ENCODE measurements at places on chromosomes 13 and 19. TPM values are rescaled to one million over a fixed set of nuclear protein-coding genes. Genes with fewer than 3 reads are reported as not detected.

The SIGLEC8 gene
- 0.16 TPM for total RNA-seq

The CRX gene
- not detected for total RNA-seq

The CEACAM3 gene
- total RNA-seq, result not detected

The ACER1 gene
- not detected for total RNA-seq

- DNase-seq, result peak; percentile 81
Observed at GRCh38 chr19:575527-576506, 3.4 kb downstream of the BSG start.

- no peak for DNase-seq
Observed at GRCh38 chr13:30338331-30338851, 31.0 kb upstream of the KATNAL1 start.

- DNase-seq, result no peak
Observed at GRCh38 chr19:50173127-50173526, 10.0 kb upstream of the IZUMO2 start.

DNA sequence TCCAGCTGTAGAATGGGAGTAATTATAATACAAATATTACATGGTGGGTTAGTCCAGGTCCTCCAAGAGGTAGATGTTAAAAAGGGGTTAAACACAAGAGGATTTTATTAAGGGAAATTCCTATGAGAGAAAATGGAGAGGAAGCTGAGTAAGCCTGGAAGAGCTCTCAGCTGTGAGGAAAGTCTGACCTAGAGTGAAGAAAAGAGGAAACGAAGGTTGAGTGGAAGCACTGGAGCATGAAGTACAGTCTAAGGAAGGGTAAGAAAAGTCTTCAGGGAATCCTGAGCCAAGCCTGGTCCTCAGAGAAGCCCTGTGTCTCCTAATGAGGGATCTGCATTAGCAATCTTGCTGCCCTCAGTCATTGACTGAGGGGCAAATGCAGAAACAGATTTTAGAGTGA lies 506.2 kb downstream of the GPC5 start:
- no peak for DNase-seq

- DNase-seq, result no peak
Observed at GRCh38 chr13:78659732-78660494, 958 bp upstream of the OBI1 start.

DNA sequence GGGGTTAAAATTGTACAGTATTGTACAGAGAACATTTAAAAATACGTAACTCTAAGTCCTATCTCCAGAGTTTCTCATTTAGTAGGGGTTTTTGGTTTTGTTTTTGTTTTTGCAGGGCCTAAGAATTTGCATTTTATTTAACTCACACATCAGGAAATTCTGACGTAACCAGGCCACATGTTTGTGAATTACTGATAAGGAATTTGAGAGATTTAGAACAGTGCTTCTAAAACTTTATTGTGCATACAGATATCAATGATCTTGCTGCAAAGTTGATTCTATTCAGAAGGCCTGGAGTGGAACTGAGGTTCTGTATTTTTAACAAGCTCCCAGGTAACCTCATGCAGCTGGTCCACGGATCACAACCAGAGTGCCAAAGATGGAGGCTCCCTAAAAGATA lies 49.3 kb downstream of the LIG4 start:
- DNase-seq, result no peak

DNA sequence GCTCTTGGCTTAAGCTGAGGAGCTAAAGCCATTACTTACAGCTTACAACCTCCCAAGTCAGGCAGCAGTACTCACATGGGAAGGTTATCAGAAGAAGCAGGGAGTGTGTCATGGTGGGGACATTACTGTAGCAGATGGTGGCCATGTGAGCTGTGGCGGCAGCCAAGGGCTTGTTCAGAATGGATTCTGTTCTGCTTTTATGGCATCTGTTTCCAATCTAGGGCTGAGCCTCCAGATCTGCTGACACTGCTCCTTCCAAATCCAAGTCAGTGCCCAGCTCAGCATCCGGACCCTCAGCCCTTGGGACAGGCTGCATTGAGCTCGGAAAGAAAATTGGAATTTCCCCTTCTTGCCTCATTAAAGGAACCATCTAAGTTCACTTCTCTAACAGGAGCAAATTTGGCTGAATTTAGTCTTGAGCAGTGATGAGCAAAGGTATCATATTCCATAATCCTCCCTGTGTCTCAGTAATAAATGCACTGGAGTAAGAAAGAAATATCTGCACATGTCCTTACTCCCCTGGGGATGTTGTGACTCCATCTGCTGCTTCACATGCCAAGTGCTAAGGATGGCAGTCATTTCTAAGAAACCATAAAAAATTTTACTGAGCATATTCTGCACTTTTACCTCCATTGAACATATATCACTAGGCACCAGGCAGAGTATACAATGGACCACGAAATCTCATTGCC lies 73.9 kb downstream of the KCTD12 start:
- DNase-seq, result peak; percentile 75

GRCh38 chr19:32817569-32818476 lies 51.7 kb downstream of the SLC7A9 start:
- DNase-seq, result no peak

DNA sequence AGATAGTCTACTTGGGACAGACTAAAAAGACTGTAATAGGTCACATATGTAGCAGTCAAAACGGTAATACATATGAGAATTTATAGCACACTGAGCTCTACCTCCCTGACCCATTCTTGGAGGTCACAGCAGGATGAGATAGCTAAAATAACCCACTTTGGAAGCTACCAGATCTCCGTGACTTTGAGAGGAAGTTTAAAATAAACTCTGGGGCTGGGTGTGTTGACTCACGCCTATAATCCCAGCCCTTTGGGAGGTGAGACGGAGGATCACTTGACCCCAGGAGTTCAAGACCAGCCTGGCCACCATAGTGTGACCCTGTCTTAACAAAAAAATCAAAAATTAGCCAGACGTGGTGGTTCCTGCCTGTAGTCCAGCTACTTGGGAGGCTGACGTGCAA lies 45.3 kb downstream of the DHRS12 start:
- no peak for DNase-seq

- no peak for DNase-seq
Observed at GRCh38 chr19:38616265-38616664, 1.5 kb downstream of the MAP4K1 start.

DNA sequence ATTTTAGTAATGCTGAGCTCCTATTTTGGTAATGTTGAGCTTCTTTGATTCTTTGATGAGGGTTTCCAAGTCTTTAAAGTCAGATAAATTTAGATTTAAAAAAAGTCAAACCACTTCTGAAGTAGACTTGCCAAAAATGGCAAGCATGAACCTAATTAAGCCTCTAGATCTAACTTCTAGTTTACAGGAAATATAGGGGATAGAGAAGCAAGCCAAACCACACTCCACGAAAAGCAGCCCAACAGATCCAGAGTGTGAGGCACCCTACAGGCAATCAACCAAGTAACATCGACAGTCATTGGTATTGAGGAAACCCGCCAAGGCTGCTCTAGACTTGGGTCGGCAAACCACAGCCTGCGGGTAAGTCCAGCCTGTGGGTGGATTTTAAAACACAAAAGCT lies 3.7 kb downstream of the GGACT start:
- DNase-seq, result no peak

DNA sequence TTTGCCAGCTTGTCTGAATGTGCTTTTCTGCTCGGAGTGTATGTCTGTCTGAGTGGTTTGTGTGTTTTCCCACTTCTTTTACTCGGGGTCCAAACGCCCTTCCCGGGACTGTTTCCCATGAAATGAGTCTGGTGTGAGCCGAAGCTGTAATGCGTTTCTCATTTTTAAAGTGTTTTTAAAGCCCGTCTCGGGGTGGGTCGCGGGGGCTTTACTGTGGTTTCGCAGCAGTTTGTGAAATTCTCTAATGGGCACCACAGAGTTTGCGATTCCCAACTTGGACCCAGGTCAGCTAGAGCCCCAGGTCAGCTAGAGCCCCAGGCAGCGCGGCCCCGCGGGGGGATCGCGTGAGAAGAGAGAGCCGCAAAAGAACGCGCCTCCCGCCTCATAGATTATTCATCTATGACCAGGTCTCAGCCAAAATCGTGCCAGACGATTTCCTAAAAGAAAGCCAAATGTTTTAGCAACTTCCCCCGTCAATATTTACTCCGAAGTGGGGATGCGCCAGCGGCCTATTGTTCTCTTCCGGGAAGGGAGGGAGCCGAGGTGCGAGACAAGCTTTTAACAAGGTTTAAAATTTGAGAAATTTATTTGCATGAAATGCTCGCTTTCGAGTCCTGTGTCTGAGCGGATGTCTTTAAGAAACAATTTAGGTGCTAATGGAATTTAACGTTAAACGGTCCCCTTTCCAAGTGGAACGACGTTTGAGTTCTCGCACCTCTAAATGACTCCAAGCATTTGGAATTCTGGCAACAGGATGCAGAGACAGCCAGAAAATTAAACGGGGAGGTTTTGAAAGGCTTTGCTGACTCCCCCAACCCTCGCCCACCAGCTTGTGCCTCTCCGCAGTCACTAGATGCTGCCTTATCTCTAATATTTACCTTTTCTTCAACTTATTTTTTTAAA lies 2.2 kb downstream of the ZIC2 start:
- DNase-seq, result no peak

DNA sequence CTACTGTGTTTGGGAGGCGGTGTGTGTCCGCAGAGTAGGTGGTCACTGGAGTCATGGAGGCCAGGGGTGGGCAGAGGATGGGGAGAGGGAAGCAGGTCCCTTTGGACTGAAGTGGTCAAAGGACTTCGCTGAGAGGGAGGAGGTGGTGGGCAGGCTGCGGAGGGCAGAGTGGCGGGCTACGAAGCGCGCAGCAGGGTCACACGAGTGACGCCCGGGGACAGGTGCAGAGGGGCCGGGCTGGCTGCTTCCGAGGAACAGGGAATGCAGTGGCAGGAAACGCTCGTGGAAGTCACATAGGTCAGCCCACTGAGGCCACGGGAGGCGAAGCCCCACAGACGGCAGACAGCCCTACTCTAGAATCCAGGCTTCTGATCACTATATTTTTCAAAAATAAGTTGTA lies 111.5 kb downstream of the URI1 start:
- DNase-seq, result no peak

DNA sequence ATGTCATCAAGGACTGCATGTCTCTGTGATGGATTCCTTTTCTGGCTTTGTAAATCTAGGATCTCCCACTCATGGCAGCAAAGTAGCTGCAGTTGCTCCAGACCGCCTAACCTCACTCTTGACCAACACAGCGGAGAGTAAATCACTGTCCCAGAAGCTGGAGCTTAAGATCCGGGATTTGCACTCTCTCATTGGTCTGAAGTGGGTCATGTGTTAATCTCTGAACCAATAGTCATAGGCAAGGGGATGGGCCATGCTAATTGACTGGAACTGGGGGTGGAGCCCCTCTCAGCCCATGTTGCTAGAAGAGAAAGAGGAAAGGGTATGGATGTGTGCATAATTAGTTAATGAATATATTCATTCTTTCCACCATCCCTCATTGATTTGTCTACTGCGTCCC lies 34.0 kb downstream of the VAV1 start:
- DNase-seq, result no peak

DNA sequence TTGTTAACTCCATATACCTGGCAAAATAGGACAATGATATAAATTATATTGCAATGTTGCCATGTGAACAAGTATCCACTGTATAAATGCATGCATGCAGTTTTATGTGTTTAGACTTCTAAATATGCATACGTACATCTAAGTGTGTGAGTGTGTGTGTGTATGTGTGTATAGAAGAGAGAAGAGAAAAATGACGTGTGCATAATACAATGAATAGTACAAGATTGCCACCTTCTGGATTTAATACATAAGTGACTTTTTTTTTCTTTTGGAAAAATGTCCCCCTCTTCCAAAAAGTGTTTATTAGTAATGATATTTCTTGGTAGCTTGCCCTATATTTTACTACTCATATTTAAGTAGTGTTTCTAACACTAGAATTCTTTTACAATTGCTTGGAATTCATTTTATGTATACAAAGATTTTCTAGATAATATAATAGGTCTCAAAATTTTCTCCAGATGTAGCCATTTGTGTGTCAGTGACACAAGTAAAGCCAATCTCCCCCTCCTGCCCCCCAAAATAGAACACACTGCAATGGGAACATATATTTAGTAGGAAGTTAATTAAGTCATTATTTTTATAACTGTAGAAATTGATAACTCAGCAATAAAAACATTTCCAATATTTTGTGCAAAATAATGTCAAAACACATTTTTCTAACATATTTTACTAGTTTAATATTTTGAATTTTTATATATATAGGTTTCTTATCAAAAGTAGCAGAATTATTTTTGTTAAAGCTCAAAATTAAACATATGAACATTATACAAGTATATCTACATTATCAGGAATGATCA lies 783.3 kb upstream of the ATXN8OS start:
- no peak for DNase-seq

GRCh38 chr13:45333251-45333976 lies 7.6 kb downstream of the TPT1 start:
- DNase-seq, result no peak
